Fibroblast of skin of left quadriceps (primary cell): ENCODE measurements at places on chromosomes 11 and 22.

DNA sequence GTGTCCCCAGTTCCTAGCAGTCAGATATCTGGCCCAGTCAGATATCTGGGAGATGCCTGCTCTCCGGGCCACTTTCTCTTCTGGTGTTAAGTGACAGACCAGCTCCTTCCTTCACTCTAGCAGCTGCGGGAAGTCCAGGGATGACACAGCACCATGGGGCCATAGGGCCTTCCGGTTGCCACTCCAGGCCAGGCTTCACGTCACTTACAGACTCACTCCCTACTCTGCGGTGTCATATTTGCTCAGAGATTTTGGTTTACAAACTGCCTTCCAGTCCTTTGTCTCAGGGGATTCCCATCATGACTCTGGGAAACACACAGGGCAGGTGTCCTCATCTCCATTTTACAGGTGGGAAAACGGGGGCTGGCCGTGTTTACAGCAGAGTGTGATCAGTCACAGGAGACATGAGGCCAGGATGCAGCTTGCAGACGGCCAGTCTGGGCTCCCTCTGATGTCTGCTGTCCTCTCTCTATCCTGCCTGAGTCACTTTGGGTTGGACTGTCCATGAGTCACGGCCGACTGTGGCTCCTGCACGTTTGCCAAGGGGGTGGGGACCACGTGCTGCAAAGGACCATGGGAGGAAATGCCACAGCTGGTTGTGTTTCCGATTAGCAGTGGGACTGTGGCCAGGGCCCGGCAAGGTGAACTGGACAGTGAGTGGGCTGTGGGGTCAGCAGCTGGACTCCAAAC lies 8.2 kb upstream of the TBC1D22A start:
- DNase-seq = peak; percentile 90

GRCh38 chr11:126224647-126225294 lies 13.2 kb downstream of the FAM118B start:
- no peak for DNase-seq

GRCh38 chr22:30205281-30206115 lies 41.1 kb downstream of the LIF start:
- peak; percentile 55 for DNase-seq

DNA sequence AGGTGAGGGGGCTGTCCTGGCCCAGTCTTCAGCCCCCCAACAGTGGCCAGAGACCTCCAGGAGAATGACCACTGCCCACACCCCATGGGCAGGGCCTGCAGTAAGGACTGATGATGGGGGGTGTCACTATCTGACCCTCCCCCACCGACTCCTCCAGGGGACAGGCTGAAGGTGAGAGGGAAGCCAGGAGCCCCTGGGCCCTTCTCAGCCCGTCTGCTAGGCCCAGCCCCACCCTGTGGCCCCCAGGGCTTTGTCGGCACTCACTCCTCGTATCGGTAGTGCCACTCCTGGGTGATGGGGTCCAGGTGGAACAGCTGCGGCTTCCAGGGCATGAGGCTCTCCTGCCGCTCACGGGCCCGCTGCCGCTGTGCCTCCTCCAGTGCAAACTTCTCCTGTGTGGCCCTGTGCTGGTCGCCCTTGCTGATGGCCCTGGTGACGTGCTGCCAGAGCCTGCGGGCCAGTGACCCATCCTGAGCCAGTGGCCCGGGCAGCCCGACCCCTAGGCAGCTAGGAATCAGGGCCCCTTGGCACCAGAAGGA lies 35.4 kb upstream of the CARS1 start:
- DNase-seq = no peak

GRCh38 chr11:113528982-113529381 lies 53.8 kb upstream of the DRD2 start:
- no peak for DNase-seq

GRCh38 chr11:64608046-64608445 lies 17.0 kb downstream of the SLC22A12 start:
- no peak for DNase-seq

GRCh38 chr22:42962295-42963230 lies 52.4 kb downstream of the PACSIN2 start:
- DNase-seq = no peak

DNA sequence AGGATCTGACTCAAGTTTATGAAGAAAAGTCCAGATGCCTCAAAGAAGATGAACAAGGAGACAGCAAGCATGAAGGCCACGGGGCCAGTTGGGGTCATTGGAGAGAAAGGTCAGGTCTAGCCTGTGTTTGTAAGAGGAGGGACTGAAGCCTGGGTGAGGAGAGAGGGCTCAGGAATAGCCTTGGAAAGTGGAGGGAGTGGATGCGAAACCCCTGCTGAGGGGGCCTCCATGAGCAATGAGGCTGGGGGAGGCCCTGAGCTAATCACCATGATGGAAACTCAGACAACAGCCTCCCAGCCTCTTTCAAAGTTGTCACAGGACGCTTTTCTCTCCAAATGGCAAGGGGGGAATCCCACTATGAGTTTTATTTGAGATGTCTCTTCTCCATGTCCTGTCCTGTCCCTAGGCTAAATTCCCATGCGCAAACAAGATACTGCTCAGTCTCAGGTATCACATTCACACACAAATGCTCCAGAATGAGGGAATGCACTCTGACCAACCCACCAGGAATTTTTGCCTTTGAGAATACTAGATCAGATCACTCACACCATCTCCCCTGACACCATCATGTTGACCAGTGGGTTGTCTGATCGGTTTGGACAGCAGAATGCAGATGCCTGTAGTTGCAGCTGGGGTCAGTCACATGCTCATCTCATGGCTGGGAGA lies 51.3 kb upstream of the TOP3B start:
- DNase-seq = no peak

- DNase-seq = no peak
Observed at GRCh38 chr22:49012712-49013395, 814.8 kb downstream of the BRD1 start.

GRCh38 chr11:34354782-34355181 lies 3.0 kb downstream of the ABTB2 start:
- DNase-seq = no peak

DNA sequence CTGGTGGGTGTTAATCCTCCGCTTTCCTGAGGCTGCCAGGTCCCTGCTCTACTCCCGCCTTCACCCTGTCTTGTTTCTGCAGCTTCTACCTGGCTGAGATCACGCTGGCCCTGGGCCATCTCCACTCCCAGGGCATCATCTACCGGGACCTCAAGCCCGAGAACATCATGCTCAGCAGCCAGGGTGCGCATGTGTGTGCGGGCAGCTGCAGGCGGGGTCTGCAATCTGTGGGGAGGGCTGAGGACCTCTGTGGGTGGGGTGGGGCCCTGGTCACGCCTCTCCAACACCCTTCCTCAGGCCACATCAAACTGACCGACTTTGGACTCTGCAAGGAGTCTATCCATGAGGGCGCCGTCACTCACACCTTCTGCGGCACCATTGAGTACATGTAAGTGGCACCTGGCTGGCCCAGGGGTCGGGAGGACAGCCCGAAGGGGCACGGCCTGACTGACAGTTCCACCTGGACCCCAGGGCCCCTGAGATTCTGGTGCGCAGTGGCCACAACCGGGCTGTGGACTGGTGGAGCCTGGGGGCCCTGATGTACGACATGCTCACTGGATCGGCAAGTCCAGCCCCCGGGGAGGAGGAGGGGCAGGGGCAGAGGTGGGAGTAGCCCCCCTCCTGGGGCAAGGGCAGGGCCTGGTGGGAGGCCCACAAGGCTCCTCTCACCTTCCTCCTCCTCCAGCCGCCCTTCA lies 4.5 kb downstream of the RPS6KB2 start:
- DNase-seq = no peak

DNA sequence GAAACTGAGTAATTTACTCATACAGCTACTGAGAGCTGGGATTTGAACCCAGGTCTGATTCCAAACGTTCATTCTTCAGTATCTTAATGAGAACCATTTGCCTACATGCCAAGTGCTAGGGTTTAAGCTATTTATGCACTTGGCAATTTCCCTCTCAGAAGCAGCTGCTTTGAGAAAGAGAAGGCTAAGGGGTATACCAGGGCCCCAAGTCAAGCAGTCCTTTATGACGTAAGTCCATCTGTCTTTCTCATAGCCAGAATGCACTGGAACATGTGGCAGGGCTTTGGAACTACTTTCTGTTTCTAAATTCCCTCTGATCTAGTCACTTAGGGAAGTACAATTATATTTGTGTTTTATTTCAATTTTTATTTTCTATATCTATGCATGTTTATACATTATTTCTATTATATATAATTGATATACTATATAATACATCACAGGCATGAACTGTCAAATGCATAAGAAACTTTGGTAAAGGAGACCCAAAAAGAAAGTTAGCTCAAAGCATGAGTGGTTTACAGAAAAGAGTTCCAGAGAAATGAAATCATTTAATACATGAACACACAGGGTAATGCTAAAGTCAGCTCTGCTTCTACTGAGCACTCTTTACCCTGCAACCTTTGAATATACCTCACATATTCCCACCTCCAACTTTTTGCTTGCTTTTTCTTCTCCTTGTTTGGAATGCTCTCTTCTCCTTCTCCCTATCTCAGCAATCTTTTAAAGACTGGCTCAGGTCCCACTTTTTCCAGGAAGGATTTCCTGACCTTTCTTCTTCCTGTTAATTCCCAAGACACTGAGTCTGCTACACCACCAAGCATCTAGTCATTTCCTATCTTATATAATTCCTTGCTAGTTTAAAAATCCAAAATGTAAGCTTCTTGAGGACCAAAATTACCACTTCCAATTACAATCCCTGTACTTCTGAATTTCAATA lies 80.5 kb upstream of the GDPD4 start:
- peak; percentile 59 for DNase-seq

DNA sequence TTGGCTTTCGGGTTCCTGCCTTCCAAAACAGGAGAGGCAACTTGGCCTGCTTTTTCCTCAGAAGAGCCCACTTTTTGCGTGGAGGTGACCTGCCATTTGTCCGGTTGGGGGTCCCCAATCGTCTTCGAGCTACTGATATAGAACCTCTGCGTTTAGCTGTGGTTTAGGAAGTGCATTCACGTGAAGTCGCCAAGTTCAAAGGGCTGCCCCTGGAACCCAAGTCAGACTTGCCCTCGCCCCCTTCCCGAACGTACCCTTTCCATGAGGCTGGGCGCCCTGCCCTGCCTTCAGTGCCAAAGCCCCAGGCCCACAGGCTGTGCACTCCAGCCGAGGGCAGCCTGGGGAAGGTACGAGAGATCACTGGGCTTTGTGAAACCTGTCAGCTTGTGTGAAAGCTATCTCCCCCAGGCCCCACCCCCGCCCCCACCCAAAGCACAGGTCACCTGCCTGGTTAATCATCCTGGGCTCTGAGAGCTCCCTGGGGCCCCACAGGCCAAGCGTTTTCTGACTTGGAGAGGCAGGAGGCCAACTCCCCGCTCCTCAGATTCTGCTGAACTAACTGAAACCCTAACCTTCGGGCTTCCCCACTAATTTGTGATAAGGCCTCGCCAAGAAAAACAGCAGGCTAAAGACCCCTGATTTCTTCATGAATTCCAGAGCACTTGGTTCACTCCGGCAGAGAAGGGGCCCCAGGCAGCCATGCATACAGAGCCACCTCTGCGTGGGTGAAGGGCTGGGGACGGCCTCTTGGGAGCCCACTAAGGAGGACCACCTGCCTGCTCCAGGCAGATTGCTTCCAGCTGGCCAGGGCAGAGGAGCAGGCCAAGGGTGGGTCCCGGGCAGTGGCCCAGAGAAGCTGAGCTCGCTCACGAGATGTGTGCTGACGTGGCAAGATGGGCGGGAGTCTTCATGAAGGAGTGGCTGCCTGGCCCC lies 25.8 kb upstream of the KCNQ1OT1 start:
- DNase-seq = peak; percentile 25

- peak; percentile 25 for DNase-seq
Observed at GRCh38 chr11:46489656-46490560, 98.3 kb upstream of the CHRM4 start.

DNA sequence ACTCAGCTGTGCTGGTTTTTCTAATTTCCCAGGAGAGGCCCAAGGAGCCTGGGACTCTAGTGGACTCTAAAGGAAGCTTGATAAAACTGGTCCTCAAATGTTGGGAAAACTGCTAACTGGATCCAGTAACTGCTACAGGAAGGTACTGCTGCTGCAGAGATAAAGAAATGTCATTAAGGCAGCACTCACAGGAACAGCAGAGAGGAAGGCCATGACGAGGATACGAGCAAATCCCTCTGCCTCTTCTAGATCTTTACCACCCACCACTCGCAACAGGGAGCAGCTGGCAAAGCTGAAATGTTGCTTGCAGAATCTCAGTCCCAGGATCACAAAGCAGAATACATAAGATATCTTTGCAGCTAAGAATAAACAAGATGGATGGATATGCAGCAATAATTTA lies 23.5 kb downstream of the TTC28 start:
- DNase-seq = no peak

GRCh38 chr11:95913830-95914615 lies 9.9 kb downstream of the MTMR2 start:
- DNase-seq = no peak

DNA sequence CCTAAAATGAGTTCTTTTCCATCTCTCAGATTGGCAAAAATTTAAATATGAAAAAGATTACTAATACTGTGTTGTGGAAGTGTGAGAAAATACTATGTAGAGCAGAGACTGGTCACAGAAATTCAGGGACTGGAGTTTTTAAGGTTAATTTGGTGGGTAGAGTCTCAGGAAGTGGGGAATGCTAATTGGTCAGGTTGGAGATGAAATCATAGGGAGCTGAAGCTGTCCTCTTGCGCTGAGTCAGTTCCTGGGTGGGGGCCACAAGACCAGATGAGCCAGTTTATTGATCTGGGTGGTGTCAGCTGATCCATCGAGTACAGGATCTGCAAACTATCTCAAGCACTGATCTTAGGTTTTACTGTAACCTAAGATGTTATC lies 29.4 kb upstream of the TMEM86A start:
- DNase-seq = no peak

- DNase-seq = no peak
Observed at GRCh38 chr11:71176812-71177211, 75.6 kb downstream of the SHANK2 start.

DNA sequence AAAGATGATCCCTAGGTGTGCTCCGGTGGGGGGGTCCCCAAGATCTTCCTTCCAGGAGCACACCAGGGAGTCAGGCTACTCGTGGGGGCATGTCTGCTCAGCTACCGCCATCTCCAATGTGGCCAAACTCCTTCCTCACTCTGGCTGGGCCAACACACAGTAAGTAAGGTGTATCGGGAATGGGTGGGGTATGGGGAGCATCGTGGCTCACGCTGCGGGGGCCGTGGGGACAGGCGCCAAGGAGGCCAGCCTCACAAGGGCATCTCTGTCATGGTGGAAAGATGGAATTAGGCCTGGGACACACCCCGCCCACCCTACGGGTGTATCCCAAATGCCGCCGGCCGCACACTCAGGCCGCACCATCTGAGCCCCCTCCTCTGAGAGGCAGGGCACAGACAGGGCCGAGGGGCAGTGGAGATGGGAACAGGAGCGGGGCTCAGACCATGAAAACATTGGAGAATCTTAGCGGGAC lies 8.3 kb downstream of the IGF2 start:
- DNase-seq = no peak
